CD4-positive, alpha-beta T cell treated with Interferon gamma for 1 hour (primary cell): ENCODE measurements at places on chromosomes 3 and 15.

GRCh38 chr15:97745481-97746071 lies 214.9 kb upstream of the ARRDC4 start:
- DNase-seq, result no peak

GRCh38 chr3:72998466-72998865 lies 1.9 kb downstream of the PPP4R2 start:
- no peak for DNase-seq

- DNase-seq, result no peak
Measured at GRCh38 chr3:137071104-137071503, 113.3 kb downstream of the IL20RB start.

DNA sequence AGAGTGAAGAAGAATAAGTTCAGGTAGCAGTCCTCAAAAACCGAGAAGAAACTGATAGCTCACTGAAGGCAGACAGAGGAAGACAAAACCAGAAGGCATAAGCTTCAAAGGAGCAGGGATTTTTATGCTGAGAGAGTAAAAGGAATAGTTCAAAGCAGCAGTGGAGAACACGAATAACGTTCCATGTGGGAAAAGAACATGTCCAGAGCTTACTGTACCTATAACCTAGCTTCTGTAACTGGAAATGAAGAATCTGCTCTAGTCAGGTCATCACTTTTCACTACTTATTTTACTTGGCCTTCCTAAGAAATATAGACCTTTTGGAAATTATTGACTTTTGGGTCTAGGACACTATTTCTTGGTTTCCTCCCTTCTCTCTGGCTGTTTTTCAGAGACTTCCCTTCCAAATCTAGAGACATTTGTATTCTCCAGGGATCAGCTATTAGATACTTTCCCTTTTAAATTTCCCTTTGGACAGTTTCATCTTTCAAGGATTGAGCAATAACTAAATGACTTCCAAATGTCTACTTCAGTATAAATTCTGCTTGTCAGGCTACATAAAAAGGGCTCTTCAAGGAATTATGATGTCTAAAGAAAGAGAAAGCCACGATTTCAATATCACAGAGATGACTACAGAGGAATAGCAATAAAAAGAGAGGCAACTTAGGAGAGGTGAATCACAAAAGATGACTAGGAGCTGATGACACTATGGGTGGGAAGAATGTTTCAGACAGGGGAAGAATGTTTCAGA lies 46.7 kb downstream of the UBE3A start:
- DNase-seq, result no peak

GRCh38 chr3:69542805-69543429 lies 157.0 kb upstream of the FRMD4B start:
- DNase-seq, result no peak

DNA sequence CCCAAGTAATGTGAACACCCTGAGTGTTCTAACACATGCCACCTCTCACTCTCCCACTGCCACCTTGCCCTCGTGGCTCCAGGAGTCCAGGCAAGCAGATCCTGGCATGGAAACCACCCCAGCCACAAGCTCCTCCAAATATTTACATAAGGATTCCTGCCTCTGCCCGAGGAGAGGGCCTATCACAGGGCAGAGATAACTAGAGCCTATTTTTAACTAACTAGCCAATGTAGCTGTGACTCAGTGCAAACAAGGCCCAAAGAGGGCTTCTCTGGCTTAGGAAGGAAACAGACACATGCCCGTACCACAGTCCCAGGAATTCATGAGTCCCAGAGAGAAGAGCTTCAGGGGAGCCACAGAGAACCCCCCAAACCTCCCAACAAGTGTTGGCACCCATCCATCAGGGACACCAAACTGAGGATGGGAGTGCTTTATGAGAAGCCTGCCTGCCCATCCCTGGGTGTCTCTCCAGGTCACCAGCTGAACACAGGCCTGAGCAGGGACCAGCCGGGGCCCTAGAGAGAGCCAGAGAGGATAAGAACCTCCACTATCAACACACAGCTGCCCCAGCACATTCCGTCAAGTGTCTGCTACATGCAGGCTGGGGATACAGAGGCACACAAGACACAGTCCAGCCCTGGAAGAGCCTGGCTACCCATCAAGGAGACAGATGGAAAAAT lies 9.2 kb downstream of the FYCO1 start:
- no peak for DNase-seq

GRCh38 chr3:64917914-64918453 lies 230.2 kb upstream of the ADAMTS9 start:
- no peak for DNase-seq
